ENCODE measurements at places on chromosomes 16 and 17.

- no peak for DNase-seq
Measured at GRCh38 chr17:3688027-3688553, 7.9 kb downstream of the P2RX5 start.

GRCh38 chr17:67425571-67426160 is 48.6 kb downstream of the PITPNC1 start:
- no peak for DNase-seq

- DNase-seq = no peak
Measured at GRCh38 chr17:61219460-61219859, 180.2 kb upstream of the TBX2 start.

- DNase-seq = no peak
Measured at GRCh38 chr17:66551839-66552238, 249.4 kb downstream of the PRKCA start.

GRCh38 chr17:57396511-57396921 is 140.2 kb downstream of the MSI2 start:
- no peak for DNase-seq

GRCh38 chr16:27324851-27325301 is 11.1 kb downstream of the IL4R start:
- DNase-seq = no peak

GRCh38 chr17:17729620-17730249 is 48.5 kb downstream of the RAI1 start:
- no peak for DNase-seq

GRCh38 chr16:16989368-16989767 is 481.4 kb downstream of the XYLT1 start:
- DNase-seq = no peak

DNA sequence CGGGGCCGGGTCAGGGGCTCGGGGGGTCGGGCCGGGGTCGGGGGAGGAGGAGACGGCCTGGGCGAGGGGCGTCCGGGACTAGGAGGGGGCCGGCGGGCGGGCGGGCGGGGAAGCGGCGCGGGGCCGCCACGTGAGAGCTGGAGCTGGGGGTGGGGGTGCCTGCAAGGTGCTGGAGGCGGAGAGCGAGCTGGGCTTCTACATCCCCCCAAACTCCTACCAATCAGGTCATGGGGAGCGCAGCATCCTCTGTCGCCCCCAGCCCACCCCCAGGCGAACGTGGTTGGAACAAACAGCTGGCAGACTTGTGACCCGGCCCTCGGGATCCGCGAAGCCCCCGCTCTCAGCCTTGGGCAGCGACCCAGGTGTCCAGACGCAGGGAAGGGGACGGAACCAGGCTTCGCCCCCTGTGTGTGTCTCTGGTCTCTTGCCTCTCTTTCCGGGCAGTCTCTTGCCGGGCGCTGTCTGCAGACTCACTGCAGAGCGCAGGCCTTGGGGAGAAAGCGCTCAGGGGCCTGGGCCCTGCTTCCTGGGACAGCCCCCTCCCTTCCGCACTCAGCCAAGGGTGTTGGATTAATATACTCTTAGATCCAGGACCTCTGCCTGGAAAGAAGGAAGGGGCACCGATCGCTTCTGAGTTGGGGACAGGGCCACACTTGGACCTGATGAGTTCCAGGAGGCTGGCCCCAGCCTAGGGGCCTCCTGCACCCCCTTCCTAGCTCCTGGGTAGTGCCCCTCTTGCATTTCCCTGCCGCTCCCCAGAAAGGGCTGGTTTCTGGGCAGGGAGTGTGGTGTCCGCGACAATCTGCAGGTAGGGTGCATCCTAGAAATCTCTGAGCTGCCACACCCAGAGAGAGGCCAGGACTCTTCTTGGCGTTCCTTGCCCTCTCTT is 722 bp downstream of the RASL10B start:
- no peak for DNase-seq

DNA sequence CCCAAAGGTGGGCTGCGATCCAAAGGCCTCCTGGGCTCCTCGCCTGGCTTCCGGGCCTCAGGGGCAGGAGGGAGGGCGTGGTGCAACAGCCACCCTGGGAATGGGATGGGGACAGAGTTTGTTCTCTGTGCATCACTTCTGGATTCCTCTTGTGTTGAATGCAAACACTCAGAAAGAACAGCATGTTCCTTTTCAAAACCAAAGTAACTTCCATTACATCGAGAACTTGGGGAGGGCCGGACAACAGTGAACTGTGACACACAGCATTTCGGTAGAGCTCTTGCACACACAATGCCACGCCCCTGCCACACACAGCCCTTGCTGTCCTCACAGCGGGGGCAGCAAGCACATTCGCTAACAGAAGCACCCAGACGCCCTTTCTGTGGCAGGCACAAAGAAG is 36.1 kb upstream of the FASN start:
- DNase-seq = no peak

GRCh38 chr16:2692251-2692947 is 10.1 kb downstream of the KCTD5 start:
- DNase-seq = no peak

Measured in DMS153 (cell line).